Occipital lobe (tissue), 3 donors: ENCODE measurements at places on chromosomes 3 and 15. TPM values are rescaled to one million over a fixed set of nuclear protein-coding genes. Genes with fewer than 3 reads are reported as not detected.

The CHRM5 gene
- total RNA-seq, result 0.47 TPM

The PSTPIP1 gene
- 0.62 TPM for total RNA-seq

The ANKUB1 gene
- 0.78 TPM for total RNA-seq

DNA sequence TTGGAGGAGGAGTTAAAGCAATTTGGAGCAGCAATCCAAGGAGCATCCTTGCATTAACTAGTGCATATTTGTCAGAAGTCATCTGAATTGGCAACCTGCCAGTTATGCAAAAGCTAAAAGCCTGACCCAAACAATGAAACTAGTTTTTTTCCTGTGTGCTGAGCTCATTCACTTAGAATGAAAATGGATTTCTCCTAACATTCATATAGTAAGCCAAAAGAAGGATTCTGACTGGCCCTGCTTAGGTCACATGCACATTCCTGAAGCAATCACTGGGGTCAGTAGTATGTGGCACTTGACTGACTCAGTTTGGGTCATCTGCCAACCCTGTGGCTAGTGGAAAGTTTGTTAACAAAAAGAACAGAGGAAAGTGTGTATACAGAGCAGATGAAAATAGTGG lies 30.5 kb downstream of the OXSM start:
- no peak for DNase-seq

- no peak for DNase-seq
Observed at GRCh38 chr15:52200831-52201365, 9.7 kb upstream of the GNB5 start.

GRCh38 chr3:197908957-197909701 lies 40.9 kb upstream of the RPL35A start:
- DNase-seq, result no peak

- no peak for DNase-seq
Observed at GRCh38 chr3:151377768-151378385, 6.7 kb downstream of the P2RY12 start.
